H1 (cell line): ENCODE measurements at places on chromosomes 2 and 18.

DNA sequence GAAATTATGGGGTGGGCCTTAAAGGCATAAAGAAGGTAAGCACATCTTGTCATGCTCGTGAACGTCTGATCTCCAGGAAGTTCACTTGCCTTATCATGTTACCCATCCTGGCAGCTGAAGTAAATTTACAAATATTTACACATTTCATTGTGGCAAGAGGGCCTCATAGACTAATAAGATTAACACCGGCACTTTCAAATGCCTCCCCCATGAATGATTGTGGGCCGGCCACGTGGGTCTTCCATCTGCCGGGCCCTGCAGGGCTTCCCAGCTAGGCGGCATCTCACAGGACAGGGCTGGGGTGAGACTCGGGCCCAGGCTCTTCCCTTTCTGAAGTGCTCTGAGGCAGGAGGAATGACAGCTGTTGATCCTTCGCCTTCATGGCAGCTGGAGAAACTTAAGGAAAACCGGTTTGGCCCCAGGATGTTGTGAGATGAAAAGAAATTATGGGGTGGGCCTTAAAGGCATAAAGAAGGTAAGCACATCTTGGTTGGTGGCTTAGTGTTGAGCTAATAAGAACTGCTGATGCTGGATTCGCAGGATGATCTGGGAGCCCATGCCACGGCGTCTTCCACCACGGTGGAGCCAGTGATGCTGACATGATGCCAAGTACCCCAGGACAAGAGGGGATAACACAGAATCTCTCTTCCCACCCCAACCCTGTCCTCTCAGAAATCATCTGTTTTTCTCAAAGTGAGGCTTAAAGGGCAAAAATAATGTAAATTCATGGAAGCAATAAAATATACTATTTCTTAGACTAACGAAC, 176.3 kb downstream of the SEPTIN10 start:
- no peaks in the 10 kb centered on the region for H3K4me1 ChIP-seq
- no peaks in the 10 kb centered on the region for H3K36me3 ChIP-seq
- no peak for DNase-seq

DNA sequence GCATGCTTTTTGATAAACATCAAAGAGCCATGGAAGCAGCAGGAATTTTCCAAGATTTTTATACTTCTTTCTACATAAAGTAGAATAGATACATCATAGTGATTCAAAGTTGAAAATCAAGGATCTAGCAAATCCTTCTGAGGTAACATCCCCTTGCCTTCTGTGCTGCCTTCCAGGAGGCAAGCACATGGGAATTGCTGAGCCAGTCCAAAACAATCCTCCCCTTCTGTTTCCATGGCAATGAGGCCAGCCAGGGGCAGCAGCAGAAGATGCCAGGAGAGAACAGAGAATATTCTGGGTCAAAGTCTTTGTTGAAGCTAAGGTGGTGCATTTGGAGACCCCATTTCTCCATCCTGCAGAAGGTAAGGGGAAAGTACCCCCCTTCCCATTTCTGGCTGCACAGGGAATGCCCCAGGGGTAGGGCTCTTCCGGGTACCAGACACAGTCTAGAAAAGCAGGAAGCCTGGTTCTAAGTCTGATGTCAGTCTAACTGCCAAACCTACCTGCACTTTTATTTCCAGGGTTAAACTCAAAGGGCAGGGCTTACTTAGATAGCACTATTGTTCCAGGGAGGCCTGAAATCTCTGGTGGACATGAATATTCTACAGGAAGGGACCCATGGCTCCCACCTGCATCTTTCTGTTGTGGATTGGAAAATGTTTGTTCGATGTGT, 22.1 kb downstream of the CENPA start:
- no peak overlapping the region for H3K4me3 ChIP-seq
- no peaks in the 10 kb centered on the region for H3K27me3 ChIP-seq
- no peaks in the 10 kb centered on the region for H3K36me3 ChIP-seq
- DNase-seq: no peak
- H3K4me1 ChIP-seq: no peaks in the 10 kb centered on the region

DNA sequence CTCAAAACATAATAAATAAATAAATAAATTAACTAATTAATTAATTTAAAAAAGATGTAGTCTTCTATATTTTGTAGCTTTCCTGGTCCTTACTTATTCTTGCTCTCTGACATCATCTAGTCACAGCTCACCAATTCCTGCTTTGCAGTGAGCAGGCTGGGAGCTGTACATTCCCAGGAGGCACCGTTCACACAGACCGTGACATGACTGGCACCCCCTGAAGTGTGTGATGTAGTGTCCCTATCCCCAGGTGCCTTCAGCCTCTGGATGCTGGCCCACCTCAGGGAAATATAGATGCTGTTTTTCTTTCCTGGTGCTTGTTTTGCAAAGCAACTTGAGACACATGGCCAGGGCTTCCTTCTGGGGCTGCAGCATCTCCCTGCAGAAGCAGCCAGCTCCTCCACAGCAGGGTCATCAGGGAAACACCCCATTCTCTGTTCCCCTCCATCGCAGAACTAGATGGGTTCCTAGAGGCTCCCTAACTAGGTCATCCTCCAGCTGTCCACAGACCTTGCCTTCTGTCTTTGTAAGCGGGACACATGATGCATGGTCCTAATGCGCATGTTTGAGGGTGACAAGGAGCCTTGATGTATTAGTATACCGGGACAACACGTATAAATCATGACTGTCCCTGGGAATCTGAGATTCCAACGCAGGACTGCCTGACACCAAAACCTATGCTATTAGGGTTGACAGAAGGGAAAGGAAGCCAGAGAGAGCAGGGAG, 76.4 kb downstream of the RHOB start:
- H3K4me3 ChIP-seq: no peak overlapping the region
- no peaks in the 10 kb centered on the region for H3K36me3 ChIP-seq
- DNase-seq: no peak
- H3K27me3 ChIP-seq: no peaks in the 10 kb centered on the region; the same call in 1 of the 2 replicates
- no peak overlapping the region for H3K27ac ChIP-seq

GRCh38 chr18:49757513-49758262, 55.6 kb downstream of the ACAA2 start:
- no peak for DNase-seq
- H3K4me1 ChIP-seq: peaks cover 14% of the 10 kb centered on the region
- H3K27me3 ChIP-seq: no peaks in the 10 kb centered on the region
- H3K27ac ChIP-seq: no peak overlapping the region
- no peaks in the 10 kb centered on the region for H3K36me3 ChIP-seq

- no peak for DNase-seq
- H3K27ac ChIP-seq: no peak overlapping the region
- no peaks in the 10 kb centered on the region for H3K4me1 ChIP-seq
- no peaks in the 10 kb centered on the region for H3K36me3 ChIP-seq
- no peaks in the 10 kb centered on the region for H3K27me3 ChIP-seq
Measured at GRCh38 chr2:71788601-71789240, 335.4 kb downstream of the DYSF start.

- no peak for DNase-seq
- H3K27ac ChIP-seq: no peak overlapping the region
Measured at GRCh38 chr2:109702250-109702985, 88.3 kb downstream of the SOWAHC start.

- DNase-seq: no peak
- H3K4me3 ChIP-seq: no peak overlapping the region
- H3K27me3 ChIP-seq: no peaks in the 10 kb centered on the region
- no peak overlapping the region for H3K27ac ChIP-seq
- H3K4me1 ChIP-seq: peaks cover 3% of the 10 kb centered on the region; the same call in 1 of the 2 replicates
Measured at GRCh38 chr2:75274936-75275335, 75.6 kb upstream of the TACR1 start.
